Activated naive CD8-positive, alpha-beta T cell treated with anti-CD3 and anti-CD28 coated beads, Interleukin-2, amount 10 ng/mL, durations not matched to agents 7 days and 5 days (primary cell): ENCODE measurements at places on chromosomes 13 and 19. TPM values are rescaled to one million over a fixed set of nuclear protein-coding genes. Genes with fewer than 3 reads are reported as not detected.

GRCh38 chr19:52219611-52220010 is 29.8 kb downstream of the PPP2R1A start:
- DNase-seq, result no peak

- no peak for DNase-seq
Observed at GRCh38 chr19:39845584-39845932, 621 bp downstream of the FBL start.

DNA sequence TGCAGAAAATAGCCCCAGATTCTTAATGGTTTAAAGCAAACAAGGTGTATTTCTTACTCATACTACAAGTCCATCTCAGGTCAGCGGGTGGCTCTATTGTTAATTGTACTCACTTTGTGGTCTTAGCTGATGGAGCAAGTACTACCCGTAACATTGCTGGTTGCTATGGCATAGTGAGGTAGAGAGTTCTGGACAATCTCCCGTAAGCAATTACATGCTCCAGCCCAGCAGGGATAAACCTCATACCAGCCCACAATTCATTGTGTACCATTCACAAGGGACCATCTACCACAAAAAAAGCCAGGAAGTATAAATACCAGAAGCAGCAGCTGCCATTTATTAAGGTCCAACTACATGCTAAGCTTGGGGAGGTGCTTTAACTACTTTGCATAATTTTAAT is 167.1 kb downstream of the PCDH9 start:
- DNase-seq, result no peak

DNA sequence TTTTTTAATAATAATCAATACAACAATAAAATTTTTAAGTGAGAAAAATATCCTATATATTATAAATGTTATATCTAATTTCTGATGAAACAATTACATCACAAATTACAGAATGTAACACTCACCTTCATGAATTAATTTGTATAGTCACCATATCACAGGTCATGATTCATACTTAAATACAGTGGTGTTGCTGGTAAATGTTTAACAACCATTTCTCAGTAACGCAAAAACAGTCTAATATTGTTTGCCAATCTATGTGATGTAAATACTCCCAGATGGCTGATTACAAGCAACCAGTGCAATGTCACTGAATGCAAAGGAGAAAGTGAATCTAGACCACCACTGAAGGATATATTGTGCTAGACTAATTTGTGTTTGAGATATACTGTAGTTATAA is 97.5 kb downstream of the DIAPH3 start:
- no peak for DNase-seq

Gene MISP
- total RNA-seq, result not detected

DNA sequence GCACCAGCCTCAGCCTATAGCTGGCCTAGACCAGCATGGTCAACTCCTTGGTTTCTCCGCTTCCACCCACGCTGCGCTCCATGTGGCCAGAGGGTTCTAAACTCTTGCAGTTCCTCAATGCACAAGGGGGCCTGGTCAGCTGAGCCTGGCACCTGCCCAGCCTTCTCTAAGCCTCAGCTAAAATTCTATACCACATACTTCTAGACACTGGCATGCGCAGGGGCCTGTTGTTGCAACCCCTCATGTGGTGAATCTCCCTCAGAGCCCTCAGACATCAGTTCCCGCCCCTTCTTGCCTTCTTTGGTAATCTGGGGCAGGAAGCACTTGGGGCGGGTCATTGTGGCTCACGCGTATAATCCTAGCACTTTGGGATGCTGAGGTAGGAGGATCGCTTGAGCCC is 19.7 kb upstream of the LDLR start:
- DNase-seq, result no peak

Gene PGLYRP2
- 0.19 TPM for total RNA-seq

GRCh38 chr19:16571822-16572331 is 338 bp downstream of the SLC35E1 start:
- no peak for DNase-seq

GRCh38 chr13:113474179-113474578 is 16.3 kb downstream of the DCUN1D2 start:
- DNase-seq, result no peak

GRCh38 chr13:27353166-27353583 is 71.2 kb upstream of the GTF3A start:
- DNase-seq, result no peak

Gene ADGRE1
- 0.83 TPM for total RNA-seq

GRCh38 chr19:13633522-13633922 is 127.2 kb upstream of the CACNA1A start:
- no peak for DNase-seq

GRCh38 chr19:32458500-32459123 is 53.0 kb downstream of the DPY19L3 start:
- no peak for DNase-seq

- peak; percentile 51 for DNase-seq
Observed at GRCh38 chr19:48443256-48443655, 2.5 kb upstream of the GRWD1 start.

Gene NCAN
- total RNA-seq, result not detected

DNA sequence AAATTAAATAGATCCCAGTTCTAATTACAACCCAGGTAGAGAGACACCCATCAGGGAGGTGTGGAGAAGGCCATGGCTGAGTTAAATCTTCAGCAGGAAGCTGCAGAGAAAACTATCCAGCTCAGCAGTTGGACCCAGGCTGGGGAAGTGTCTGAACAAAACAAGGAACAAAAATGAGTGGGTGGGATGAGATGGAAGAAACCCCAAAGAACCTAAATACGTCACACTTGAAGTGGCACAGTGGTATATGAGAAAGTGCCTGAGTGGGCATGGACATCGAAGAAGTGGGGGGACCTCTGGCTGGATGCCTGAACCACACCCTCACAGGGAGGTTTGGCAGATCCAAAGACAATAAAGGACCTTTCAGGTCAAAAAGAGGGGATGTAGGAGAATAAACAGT is 3.5 kb upstream of the EPHX3 start:
- DNase-seq, result no peak

DNA sequence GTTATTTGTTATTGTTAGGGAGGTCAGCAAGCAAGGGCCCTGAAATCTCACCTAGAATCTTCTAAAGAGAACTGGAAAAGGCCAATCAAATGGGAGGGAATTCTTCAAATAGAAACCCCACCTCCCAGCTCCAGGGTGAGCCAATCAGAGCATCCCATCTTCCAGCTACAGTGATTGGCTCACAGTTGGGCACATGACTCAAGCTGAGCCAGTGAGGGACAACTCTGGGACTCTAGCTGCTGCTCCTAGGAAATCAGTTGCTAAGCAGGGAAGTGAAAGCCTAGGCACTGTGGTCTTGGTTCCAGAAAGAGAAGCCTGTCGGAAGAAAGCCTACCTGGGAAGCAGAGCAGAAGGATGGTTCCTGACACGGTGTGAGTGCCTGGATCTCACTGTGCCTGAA is 13.4 kb downstream of the TM6SF2 start:
- no peak for DNase-seq

DNA sequence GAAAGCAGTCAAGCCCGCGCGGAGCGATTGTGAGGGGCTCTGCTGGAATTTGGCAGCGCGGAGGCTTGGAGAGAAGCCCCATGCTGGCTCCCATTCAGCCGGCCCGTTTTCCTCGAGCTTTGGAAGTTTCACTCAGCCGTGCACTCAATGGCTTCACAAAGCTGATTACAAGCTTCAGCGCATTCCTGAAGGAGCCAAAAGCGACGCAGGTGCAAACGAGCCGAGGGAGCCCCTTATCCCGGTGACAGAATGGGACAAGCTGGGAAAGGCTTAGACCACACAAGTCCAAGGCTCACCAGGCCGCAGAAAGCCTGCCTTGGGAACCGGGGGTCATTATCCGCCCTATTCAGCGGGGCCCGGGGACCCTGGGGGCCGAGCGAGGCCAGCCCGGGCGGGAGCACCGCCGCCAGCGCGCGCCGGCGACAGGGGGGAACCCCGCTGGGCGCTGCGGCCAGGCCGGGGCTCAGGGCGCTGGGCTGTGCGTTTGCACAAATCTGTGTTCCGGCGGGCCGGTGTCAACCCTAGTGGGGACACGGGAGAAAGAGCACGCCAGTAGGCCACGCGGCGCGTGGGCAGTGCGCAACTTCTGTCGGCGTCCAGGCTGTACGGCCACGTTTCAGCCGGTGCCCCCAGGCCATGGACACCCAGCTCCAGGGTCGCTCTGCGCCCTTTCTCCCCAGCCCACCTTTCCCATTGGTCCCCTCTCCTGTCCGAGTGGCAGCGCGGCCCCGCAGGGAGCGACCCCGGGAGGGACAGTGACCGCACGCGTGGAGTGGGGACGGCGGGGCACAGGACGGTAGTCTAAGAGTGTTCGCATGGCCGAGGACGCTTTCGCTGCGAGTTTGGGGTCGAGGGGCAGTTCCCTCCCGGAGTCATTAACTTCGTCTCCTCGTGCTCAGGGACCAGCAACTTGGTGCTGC is 37.3 kb downstream of the SOX1 start:
- DNase-seq, result no peak

Gene SRRM5
- total RNA-seq, result 0.72 TPM

DNA sequence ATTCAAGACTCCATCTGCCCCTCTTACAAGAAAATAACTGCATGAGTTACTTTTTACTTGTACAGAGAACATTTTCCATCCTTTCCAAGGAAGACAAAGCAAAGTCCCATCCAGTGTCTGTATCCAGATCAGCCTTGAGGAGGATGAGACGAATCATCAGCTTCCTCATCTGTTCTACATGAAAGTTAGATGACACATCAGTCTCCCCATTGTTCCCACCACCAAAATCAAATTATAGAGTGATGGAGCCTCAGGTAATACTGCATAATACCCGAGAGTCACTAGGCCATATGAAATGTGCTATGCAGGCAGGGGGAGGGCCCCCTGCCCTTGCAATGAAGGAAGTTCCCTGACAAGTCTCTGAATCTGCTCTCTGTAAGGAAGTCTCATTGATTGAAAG is 1244.6 kb upstream of the SLC10A2 start:
- DNase-seq, result no peak

Gene PINLYP
- 11.7 TPM for total RNA-seq

Gene GGN
- not detected for total RNA-seq

- DNase-seq, result peak; percentile 40
Observed at GRCh38 chr19:1445932-1446712, 3.8 kb upstream of the APC2 start.

Gene NLRP11
- total RNA-seq, result not detected

GRCh38 chr19:39811064-39811463 is 22.9 kb downstream of the DYRK1B start:
- no peak for DNase-seq

Gene ICAM4
- 1.7 TPM for total RNA-seq

DNA sequence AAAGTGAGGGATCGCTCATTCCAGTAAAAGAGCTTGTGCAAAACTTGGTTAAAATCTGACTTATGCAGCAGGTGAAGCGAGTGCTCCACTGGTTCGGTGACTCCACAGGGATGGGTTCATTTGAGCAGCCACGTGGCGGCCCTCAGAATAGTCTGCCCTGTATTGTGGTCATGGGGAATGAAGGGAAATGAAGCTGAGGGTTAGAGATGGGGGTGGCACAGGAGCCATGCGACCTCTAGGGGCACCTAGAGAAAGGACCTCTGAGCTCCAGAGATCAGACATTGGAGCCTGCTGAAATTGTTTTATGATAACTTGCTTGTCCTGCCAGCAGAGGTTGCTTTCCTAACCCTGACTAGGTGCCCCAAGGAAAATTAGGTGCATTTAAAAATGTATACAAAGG is 26.6 kb downstream of the CBY2 start:
- no peak for DNase-seq

GRCh38 chr19:50804420-50805272 is 14.4 kb downstream of the ACP4 start:
- peak; percentile 97 for DNase-seq

- peak; percentile 77 for DNase-seq
Observed at GRCh38 chr13:26929971-26930730, 169.6 kb upstream of the GPR12 start.

DNA sequence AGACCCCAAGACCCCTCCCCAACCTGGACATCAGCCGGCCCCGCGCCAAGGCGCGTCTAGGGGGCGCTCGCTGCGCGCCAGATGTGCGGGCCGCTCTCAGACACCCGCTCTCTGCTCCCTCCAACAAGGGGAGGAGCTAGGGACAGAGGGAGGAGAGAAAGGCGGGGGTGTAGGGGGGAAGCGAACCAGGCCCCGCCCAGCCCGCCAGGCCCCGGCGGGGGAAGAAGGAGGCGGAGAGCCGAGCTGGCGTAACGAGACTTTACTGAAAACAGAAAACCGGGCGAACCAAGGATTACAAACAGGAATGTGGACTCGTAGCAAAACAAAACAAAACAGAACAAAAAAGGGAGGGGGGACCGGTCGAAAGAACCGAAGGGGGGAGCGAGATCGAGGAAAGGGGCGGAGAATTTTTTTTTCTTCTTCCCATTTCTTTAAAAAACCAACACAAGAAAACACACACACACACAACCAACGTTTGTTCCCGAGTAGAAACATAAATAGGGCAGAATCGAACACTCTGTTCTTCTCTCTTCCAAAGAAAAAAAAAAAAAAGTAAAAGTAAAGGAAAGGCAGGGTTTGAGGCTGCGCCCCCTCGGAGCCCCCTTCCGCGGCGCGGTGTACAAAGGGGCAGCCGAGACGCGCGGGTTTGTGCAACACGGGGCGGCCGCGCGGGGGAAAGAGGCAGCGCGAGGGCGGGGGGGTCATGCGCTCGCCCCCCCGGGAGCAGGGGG is 1.7 kb downstream of the JUND start:
- peak; percentile 92 for DNase-seq

Gene ZNF429
- total RNA-seq, result 14.3 TPM

- no peak for DNase-seq
Observed at GRCh38 chr19:18122424-18122823, 24.8 kb downstream of the MAST3 start.

DNA sequence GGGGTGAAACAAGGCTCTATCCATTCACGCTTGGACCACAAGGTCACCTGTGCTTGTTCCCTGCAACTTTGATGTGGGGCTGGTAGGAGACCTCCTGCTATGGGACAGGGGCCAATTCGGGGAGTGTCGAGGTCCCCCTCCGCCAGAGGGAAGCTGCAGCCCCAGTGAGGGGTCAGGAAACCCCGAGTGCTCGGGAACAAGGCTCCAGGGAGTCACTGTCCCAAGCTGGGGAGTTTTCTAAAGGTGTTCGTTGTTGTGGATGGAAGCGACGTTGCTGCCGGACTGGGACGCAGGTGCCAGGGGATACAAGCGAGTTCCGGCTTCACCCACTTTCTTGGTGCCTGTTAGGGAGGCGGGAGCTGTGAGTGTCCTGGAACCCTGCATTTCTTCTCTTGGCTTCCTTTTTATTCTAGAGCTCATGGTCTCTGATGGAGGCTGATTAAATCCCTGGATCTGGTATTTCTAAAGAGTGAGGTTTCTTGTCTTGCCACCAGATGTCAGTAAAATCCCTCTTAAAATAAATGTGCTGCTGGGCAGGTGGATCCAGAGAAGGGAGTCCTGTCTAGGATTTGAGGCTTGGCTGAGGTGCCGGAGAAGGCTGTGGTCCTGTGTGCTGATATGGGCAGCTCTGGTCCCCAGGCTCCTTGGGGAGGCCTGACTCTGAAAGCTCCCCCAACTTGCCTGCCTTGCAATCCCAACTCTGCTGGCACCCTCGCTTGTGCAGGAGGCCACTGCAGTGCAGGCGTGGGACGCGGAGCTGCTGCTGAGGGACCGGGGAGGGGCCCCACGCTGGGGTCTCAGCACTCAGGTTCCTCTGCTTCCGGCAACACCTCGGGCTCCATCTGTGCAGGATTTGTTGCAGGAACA is 153.9 kb downstream of the TEX29 start:
- DNase-seq, result no peak
